Stimulated activated CD4-positive, alpha-beta T cell treated with anti-CD3 and anti-CD28 coated beads, Interleukin-12 subunit alpha, Interleukin-12 subunit beta, amount 100 ng/mL, for 4 hours (primary cell): ENCODE measurements at places on chromosomes 4 and X.

GRCh38 chr4:70196857-70197256, 1.3 kb downstream of the ODAM start:
- DNase-seq: no peak

- DNase-seq: no peak
Measured at GRCh38 chrX:42491137-42491907, 286.6 kb downstream of the PPP1R2C start.

GRCh38 chrX:134002921-134003615, 17.7 kb upstream of the GPC3 start:
- no peak for DNase-seq

DNA sequence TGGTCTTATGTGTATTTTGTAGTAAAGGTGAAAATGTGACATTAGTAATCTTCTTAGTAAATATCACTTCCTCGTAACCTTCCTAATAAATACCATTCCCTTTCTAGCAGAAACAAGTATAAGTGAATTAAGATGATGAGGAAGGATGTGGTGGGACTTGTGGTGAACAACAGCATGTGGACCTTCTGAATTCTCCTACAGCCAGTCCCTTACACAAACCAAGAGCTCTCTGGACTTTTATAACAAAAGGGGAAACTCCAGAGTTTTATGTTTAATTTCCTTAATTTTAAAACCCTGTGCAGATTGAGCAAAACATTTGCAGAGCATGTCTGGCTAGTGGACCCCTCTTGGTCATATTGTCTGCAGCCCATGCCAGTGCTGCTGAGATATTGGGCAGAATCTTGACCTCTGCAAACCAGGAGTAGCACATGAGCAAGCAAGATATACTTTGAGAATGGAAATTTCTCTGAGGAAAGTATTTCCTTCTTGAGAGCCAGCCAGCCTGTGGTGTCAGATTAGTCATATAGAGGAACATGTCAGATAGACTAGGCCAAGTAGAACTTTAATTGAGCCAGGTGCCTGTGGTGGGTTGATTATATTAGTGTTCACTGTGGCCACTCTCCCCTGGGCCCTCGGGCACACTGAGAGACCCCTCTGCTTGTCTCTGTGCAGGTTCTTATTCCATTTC, 328.2 kb downstream of the DKK2 start:
- DNase-seq: no peak

- DNase-seq: no peak
Measured at GRCh38 chrX:1902901-1903235, 288.0 kb downstream of the ASMT start.

GRCh38 chrX:18543738-18544137, 118.3 kb downstream of the CDKL5 start:
- DNase-seq: no peak

- DNase-seq: no peak
Measured at GRCh38 chr4:8396762-8397406, 43.6 kb downstream of the ACOX3 start.

DNA sequence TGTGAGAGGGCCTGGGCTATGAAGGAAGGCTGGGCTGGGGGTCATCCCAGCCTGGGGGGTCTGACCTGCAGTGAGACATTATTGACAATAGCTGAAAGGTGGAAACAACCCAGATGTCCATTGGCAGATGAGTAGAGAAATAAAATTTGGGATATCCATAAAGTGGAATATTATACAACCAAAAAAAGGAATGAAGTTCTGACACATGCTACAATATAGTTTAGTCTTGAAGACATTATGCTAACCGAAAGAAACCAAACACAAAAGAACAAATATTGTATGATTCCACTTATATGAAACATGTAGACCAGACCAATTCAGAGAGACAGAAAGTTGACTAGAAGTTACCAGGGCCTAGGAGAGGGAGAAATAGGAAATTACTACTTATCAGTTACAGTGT, 44.7 kb downstream of the RTL5 start:
- DNase-seq: no peak

GRCh38 chr4:90234916-90235547, 107.8 kb downstream of the CCSER1 start:
- DNase-seq: no peak

- no peak for DNase-seq
Measured at GRCh38 chrX:130772776-130773143, 130.2 kb downstream of the ENOX2 start.

DNA sequence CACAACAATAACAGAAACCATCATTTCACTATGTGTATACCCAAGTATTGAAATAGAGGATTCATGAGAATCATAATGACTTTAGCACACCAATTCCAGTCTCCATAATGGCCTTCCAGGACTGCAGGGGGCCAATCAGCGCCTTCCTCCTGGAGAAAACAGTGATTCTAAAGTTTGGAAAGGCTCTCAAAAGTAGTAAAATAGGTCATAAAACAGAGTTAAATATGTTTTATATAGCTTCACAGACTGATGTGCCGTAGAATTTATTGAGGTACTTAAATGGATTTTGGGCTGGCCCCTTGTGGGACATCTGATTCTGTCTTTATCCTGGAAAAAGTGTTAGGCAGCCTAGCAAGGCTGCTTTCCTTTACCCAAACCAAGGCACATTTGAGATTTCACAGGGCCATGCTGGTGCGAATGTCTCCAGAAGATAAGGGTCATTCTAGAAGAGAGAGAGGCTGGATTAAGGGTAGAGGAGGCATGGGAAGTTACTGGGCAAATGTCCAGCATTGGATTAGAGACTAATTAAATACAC, 543.9 kb downstream of the GALNTL6 start:
- no peak for DNase-seq

DNA sequence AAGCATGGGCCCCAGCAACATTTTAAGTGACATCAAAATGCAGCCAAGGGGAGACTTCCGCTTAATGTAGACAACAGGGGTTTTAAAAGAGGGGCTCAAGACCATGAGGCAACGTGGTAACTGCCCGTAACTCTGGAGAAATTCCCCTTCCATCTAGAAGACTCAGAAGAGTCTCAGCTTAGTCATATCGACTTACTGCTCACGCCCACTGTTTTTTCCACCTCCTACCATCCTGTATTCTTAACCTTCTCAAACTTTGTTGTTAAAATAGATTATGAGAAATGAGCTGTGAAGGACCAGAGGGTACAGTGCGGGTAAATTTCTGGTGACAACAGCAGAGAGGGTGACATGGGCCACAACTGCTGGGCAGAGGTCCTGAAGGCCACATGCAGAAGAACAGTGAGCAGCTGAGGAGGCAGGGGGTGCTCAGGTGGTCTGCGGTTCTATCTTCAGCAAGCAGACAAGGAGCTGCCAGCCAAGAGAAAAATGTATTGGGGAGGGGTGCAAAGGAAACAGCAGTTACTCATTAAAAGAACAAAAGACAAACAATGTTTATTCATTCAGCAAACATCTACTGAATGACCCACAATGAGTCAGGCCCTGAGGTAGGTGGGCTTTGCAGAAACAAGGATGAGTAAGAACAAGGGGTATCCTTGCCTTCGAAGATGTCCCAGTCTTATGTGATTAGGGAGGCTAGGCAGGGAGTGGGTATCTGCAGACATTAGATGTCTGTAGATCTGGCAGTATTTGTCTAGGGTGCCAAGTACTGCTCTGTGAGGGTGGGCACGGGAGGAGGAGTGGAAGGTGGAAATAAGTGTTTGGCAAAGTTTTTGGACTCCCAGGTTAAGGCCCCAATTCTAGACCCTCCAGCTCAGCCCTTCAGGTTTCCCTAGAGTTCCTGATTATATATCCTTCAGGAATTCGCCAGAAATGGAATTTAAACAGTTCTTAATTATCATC, 175.3 kb downstream of the TSPAN5 start:
- DNase-seq: peak; percentile 25

DNA sequence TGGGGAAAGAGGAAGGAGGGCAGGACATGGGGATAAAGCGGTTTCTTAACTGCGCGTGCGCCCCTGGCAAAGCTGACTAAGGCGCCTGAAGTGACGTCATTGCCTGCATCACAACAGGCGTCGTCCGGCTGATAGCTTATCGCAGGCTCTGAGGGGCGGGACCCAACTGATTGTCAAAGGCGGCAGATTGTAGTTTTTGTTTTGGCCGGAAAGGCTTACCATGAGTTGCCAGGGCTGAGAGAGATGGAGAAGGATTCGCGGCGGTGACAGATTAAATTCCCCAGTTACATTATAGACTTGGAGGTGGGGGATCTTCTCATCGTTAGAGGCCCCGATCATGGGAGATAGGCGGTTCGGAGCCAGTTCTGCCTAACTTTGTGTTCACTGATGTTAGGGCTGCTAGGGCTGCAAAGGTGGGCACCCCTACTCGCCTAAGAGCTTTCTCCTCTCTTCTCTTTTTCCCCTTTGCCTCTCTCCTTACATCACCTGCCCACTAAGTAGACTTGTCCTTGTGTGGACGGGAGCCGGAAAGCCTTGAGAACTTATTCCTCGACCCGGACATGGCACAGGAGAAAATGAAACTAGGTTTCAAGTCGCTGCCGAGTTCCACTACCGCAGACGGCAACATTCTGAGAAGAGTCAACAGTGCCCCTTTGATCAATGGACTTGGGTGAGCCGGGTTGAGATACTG, 148.9 kb upstream of the PLAC1 start:
- peak; percentile 73 for DNase-seq

DNA sequence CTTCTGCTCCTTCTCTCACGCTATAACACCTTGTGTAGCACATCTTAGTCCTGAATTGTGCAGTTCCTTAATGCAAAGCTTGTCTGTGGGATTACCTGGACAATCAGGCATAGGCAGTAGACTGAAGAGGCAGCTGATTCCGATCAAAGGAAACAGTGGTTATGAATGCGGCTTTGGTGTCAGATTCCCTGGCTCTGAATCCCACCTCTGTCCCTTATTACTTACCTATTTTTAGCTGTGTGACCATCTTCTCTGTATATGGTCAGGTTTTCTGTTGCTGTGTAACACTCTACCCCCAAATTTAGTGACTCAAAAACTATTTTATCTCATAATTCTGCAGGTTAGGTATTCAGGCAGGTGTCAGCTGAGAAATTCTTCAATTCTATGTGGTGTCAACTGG, 3.2 kb downstream of the ZBTB49 start:
- no peak for DNase-seq

DNA sequence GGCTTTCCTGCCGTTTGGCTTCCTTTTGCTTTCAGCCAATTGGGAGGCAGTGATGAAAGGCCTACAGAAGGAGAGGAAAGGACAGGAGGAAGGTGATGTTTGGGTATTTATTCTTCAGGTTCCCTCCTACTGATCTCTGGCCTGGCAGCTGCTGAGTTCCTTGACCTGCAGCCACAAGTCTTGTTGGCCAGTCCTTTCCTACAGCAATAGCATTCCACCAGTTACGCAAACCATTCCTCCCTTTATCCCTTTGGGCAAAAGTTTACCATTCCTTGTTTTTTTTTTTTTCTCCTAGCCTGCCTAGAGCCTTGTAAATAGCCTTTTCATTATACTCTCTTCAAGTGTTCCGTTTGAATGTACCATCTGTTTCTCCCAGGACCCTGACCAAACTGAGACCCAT, 198.1 kb upstream of the FTHL17 start:
- no peak for DNase-seq

DNA sequence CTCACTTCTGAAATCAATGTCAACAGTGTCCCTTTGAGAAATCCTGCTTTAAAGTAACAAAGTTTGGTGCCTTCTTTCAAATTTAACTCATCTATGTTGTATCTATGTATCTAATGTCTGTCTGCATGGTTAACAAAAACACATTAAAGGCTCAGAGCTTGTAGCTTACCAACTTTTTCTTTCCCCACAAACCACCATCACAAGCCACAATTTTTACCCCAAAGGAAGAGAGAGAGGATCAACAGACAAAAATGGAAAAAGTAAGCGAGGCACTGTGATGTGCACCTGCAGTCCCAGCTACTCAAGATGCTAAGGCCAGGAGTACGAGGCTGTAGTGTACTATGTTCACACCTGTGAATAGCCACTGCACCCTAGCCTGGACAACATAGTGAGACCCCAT, 17.2 kb downstream of the ATRX start:
- no peak for DNase-seq

- DNase-seq: no peak
Measured at GRCh38 chr4:42483426-42484379, 86.4 kb downstream of the SHISA3 start.

GRCh38 chr4:104015680-104016079, 295.9 kb upstream of the TACR3 start:
- no peak for DNase-seq

- DNase-seq: no peak
Measured at GRCh38 chrX:147850875-147851274, 60.8 kb upstream of the FMR1 start.

- no peak for DNase-seq
Measured at GRCh38 chrX:17801431-17801830, 59.7 kb downstream of the RAI2 start.

- no peak for DNase-seq
Measured at GRCh38 chr4:156825074-156825473, 146.5 kb downstream of the PDGFC start.

DNA sequence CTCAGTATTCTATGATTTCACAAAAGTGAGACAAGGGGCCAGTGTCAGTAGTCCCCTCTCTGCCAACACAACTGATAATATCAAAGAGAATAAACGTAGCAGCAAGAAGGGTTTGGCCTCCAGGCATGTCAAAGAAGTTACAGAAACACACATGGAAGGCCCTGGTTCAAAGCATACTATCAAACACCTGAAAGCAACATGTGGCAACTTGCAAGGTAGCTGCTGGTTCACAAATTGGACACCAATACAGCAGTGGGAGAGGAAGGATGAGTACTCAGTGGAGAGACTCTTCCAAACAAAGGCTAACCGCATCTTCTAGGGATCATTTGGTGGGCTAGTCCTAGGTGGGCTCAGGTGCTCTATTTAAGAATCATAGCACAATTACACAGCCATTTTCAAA, 74.9 kb upstream of the MAOA start:
- DNase-seq: no peak

GRCh38 chr4:11487139-11487538, 58.4 kb upstream of the HS3ST1 start:
- DNase-seq: no peak

- no peak for DNase-seq
Measured at GRCh38 chr4:147975933-147976928, 244.3 kb downstream of the ARHGAP10 start.

DNA sequence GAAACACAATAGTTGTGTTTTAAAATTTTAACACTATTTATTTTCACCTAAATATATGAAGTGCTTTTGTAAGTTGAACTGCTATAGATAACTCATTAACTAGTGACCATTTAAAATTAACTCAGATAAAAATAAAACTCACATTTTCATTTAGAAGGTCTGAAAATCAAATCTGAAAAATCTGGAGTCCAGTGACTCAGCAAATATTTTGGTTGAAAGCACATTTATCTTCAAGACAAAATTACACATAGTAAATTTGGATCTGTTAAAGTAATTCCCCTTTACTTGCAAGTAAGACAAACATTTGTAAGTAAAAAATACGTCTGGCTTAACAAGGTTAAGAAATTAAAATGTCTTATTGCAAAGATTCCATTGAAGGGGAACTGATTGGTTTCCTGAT, 589.1 kb downstream of the TRIML1 start:
- no peak for DNase-seq
